ENCODE measurements at places on chromosomes 2 and 18.

- DNase-seq: no peak
These were observed 355.0 kb upstream of the CHST9 start for GRCh38 chr18:27540111-27540510.

DNA sequence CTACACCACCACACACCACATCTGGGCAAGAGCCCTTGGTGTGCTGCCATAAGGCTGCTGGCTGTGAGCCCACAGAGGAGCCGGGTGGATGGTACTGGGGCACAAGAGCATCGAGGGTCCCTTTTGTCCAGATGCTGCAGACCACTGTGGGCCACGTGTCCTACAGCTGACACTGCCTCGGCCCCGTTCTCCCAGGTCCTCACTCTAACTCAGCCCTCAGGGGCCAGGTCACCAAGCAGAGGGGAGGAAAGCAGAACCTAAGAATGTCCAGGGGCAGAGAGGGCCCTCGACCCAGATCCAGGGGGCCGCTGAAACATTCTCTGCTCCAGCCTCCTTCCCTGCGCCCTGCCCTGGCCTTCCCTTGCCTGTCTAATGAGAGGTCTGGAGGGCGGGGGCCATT, 91.7 kb upstream of the ASB18 start:
- DNase-seq: no peak

GRCh38 chr2:232979871-232980461, 33.1 kb downstream of the NGEF start:
- DNase-seq: no peak

DNA sequence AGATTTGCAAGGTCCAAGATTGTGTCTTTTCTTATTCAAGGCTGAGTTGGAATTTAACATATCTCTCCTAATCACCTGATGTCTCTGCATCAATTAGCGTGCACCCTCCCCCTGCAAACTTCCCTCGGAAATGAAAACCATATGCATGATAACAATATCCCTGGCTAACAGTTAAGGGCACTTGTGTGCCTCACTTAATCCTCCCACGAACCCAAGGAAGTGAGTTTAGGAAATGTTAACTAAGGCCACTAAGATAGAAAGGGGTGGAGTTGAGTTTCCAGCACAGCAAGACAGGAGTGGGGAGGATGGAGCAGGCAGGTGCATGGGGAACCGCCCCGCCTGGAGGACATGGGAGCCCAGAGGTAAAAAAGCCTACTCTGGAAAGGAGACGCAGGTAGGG, 52.4 kb upstream of the PTMA start:
- DNase-seq: no peak

- DNase-seq: no peak
These were observed 227.7 kb upstream of the STK17B start for GRCh38 chr2:196399096-196399495.

DNA sequence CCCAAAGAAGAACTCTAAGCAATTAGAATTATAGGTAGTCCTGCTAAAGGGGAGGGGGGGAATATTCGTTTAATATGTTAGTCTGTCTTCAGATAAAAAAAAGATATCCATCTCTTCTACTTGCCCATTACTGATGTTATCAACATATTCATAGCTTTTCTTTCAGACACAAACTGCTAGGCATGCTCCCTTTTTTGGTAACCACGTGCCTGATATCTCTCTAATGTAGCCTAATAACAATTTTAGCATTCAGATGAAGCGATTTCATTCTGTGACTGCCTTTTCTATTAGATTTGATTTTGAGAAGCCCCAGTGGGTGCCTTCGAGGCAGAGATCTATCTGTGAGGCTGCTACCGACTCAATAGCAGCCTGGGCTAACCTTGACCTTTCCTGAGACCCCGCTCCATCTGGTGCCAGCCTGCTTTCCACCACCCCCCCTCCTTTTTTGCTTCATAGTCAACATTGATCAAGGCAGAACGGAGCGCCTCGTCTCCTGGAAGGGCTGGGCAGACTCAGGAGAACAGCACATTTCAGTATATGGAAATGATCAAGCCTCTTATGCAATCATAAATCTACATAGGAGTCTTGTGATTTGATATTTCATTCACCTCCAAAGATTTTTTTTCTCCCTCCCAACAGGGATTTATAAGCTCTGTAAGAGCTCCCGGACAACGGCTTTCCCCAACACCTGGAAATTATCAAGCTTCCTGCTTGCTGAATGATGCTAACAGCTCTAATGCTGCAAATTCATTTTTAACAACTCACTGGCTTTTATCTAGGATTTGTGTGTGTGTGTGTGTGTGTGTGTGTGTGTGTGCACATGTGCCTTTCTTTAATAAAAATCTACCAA, 14.7 kb upstream of the BCL11A start:
- no peak for DNase-seq

DNA sequence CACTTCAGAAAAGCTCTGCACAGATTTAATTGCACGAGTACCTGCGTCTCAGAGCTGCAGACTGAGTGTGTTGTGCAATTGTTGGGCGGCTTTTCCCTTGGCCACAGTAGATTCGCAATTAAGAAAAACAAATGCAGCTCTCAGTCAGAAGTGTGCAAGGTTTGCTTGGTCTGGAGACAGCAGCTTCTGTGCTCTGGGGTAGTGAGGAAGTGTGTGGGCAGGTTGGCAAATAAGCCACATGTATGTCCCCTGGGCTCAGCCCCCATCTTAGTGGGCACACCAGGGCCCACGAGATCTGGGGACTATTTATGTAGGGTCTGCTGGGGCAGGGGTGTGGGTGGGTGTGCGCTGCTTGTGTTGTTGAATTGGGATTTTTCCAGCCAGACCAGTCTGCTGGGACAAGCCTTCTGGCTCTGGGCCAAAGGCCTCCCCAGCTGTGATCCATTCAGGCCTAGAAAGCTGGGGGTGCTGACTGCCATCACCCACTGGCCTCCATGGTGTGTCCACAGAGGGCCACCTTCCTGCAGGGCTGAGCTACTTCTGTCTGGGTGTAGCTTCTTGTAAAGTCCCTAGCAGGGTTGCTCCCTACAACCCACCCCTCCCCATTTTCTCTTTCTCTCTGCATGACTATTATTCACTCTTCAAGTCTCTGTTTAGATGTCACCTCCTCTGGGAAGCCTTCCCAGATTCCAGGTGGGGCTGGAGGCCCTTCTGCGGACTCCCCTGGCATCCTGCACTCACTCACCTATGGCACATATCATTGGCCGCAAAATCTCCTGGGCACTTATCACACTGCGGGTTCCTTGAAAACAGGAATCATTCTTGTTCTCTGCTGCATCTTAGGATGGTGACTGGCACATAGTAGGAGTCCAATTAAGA, 67.8 kb downstream of the ODC1 start:
- no peak for DNase-seq

GRCh38 chr2:112181571-112182290, 43.5 kb downstream of the FBLN7 start:
- DNase-seq: no peak

DNA sequence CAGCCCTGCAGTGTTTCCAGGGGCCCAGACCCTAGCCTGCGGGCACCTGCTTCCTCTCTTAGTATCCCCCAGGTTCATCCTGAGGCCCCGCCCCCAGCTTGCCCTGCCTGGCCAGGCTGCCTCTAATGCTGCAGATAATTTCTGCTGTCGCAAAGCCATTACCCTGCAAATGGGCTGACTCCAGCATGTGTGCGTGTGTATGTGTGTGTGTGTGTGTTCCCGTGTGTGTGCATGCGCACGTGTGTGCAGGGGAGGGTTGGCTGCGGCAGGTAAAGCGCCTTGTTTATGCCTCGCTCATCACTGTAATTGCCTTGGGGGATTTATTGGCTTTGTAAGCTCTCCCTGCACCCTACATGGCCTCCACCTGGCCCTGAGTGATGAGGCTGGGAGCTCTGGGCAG, 7.6 kb upstream of the PRSS56 start:
- DNase-seq: no peak

- no peak for DNase-seq
These were observed 3.3 kb upstream of the SLC14A2 start for GRCh38 chr18:45611943-45612342.

DNA sequence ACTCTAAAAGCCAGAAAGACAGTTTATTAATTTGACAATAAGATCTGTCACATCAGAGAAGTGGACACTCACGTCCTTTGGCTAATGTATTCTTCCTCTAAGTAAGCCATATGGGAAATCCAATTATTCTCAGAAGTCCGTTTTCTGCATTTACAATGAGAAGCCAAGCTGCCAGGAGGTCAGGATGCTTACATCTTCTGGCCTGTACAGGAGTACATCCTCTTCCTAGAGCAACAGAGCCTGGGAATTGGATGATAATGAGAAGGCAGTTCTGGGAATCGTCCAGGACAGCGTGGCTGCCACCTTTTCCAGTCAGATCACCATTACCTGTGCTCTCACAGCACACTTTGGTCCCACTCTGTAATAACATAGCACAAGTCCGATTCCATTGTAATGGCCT, 5.2 kb downstream of the RAPGEF4 start:
- DNase-seq: no peak

GRCh38 chr18:67525328-67526099, 9.0 kb upstream of the DSEL start:
- no peak for DNase-seq

- no peak for DNase-seq
These were observed 101.5 kb downstream of the KLF7 start for GRCh38 chr2:207064128-207064690.

- DNase-seq: no peak
These were observed 160.1 kb upstream of the HNRNPA3 start for GRCh38 chr2:177052471-177052870.

DNA sequence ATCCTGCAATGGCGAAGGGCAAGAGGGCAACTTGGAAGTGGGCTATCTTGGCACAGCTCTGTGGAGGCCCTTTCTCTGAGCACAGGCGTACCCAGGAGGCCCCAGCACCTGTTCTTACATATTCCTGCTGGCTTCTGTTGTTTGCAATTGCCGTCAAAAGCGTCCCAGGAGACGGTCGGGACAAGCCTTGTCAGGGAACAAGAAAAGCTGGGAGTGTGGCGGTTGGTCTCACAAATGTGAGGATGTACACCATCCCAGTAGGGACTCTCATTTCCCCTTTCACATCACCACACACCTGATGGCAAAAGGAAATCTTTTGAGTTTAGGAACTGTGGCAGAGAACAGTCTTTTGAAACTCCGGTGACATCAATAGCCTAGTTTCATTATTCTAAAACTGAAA, 94.7 kb upstream of the EFEMP1 start:
- DNase-seq: no peak

DNA sequence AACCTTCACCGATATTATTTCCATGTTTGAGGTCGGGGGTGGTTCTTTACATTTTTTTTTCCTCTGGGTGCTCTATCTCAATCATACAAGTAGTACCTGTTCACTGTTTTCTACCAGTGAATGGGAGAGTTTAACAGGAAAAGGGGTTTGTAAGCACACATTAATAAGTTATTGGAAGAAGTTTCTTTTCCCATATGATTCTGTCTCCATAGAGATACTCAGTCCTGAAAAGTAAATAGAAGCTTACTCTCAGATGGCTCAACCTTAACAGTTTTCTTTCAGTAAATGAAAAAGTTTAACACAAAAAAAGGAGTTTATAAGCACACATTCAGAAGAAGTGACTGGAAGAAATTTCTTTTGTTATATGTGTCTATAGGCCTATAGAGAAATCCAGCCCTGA, 995.6 kb upstream of the SLC39A10 start:
- DNase-seq: no peak

DNA sequence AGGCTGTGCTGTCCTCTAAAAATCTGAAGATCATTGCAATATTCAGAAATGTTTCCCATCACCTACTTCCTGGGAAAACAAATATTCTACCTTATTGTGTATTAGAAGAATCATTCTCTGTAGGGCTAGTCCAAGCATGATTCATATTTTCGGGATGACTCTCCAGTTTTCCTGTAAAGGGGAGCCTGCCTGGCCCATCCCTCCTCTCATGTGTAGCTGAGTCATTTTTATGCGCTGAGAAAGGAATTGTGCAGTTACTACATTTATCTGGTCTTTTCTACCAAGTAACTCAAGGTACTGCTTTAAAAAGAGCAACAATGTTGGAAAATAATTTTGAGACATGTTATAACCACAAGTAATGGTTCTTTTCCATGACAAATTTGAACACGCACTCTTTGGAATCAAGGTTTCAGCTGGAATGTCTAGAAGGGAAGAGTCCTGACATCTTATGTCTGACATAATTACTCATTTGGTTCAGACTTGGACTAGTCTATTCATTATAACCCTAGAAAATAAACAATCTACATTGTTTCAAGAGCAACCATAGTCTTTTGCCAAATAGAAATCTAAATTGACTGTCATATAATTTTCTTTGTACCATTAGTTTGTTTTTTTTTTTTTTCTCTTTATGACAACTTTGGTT, 6.6 kb downstream of the DSG3 start:
- DNase-seq: no peak

DNA sequence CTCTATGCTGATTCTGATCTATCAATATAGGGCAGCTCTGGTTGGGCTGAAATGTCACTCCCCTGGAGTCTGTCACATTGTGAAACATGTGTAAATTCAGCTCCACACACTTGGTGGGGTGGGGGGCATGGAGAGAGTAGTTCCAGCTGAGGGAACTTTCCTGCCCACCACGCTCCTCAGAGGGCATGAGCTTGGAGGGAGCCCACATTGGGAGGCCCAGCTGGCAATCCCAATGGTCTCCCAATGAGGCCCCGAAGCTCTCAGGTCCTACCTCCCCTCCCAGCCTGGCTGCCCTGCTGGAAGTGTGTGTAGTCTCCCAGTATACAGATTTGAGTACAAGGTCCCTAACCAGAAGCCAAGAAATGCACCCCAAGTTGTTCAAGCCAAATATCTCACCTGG, 31.5 kb downstream of the GYPC start:
- no peak for DNase-seq

GRCh38 chr2:41828052-41828643, 219.7 kb upstream of the PKDCC start:
- DNase-seq: no peak

GRCh38 chr2:236682651-236683422, 113.2 kb downstream of the ACKR3 start:
- no peak for DNase-seq

DNA sequence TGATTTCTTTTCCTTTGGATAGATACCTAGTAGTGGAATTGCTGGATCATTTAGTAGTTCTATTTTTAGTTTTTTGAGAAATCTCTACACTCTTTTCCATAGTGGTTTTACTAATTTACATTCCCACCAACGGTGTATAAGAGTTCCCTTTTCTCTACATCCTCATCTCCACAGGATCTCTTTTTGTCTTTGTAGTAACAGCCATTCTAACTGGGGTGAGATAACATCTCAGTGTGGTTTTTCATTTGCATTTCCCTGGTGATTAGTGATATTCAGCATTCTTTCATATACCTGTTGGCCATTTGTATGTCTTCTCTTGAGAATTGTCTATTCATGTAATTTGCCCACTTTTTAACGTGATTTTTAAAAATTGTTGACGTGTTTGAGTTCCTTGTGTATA, 13.8 kb downstream of the RFTN2 start:
- DNase-seq: no peak

- no peak for DNase-seq
These were observed 147.4 kb downstream of the SETBP1 start for GRCh38 chr18:44828080-44828479.

GRCh38 chr2:54864096-54864495, 140.6 kb downstream of the EML6 start:
- DNase-seq: no peak

DNA sequence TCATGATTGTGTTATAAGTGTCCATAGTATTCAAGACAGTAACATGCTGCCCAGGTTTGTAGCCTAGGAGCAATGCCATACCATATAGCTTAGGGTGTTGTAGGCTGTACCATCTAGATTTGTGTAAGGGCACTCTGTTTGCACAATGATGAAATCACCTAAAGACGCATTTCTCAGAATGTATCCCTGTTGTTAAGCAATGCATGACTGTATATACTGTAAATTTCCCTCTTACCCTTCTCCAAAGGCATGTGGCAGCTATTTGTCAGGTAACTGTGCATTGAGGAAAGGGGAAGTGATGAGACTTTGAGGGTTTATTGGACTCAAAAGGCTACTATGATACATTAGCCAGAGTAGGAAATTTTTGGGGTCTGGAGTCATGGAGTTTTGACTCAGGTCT, 180.8 kb downstream of the VAPA start:
- DNase-seq: no peak
